ENCODE measurements at places on chromosomes 5 and 9. TPM values are rescaled to one million over a fixed set of nuclear protein-coding genes. Genes with fewer than 3 reads are reported as not detected.

- DNase-seq: no peak
Measured at GRCh38 chr5:122429545-122430318, 117.7 kb downstream of the SNCAIP start.

DNA sequence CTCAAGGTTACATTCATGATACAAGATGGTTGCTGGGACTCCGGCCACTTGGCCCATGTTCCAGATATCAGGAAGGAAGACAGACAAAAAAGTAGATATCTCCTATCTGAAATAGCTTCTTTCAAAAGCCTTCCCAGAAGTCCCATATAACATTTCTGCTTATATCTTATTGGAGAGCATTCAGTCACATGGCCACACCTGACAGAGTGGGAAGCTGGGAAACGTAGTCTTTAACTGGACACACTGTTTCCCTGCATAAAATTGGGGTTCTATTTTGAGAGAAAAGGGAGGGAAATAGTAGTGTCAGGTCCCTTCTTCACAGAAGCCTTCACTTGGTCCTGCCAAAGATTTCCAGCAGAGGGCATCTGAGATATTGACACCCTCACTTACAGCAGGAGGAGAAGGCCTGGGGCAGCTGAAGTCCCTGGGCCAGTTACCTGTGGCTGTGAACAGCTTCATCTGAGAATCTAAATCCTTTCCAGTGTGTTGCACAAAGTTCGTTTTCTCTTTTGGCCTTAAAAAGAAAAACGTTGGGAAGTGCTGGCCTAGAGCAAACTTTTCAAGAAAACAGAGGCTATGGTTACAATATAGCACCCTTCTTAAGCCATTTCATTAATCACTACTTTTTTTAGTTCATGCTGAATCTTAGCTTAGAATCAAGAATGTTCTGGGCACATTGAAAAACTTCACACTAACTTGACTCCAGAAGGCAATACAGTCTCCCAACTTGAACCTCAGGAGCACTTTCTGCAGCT lies 33.5 kb downstream of the SPEF2 start:
- peak; percentile 67 for DNase-seq

DNA sequence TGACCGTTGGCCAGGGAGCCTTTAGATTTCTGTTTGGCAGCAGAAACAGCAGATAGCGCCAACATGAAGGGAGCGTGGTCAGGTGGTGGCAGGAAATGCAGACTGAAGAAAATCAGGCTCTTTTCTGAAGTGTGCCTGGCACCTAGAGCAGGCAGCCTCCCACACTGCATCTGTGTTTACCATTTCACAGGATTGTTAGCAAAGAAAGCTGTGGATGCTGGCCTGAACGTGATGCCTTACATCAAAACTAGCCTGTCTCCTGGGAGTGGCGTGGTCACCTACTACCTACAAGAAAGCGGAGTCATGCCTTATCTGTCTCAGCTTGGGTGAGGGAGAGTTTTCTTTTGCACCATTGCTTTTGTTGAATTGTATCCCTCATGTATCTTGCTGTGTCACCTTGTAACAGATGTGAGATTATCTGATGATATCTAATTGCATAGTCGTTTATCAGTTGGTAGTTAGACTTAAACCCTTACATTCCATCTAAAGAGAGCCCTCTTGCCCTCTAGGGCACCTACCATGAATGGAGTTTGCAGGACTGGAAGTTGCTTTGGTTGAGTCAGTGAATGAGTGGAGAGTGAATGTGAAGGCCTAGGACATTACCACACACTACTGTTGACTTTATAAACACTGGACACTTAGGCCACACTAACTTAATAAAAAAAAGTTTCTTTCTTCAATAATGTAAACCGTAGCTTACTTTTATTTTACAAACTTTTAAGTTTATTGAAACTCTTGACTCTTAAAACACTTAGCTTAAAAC lies 42.8 kb downstream of the ACO1 start:
- peak; percentile 18 for DNase-seq

GRCh38 chr5:142472306-142472951 lies 147.6 kb upstream of the SPRY4 start:
- peak; percentile 98 for DNase-seq

DNA sequence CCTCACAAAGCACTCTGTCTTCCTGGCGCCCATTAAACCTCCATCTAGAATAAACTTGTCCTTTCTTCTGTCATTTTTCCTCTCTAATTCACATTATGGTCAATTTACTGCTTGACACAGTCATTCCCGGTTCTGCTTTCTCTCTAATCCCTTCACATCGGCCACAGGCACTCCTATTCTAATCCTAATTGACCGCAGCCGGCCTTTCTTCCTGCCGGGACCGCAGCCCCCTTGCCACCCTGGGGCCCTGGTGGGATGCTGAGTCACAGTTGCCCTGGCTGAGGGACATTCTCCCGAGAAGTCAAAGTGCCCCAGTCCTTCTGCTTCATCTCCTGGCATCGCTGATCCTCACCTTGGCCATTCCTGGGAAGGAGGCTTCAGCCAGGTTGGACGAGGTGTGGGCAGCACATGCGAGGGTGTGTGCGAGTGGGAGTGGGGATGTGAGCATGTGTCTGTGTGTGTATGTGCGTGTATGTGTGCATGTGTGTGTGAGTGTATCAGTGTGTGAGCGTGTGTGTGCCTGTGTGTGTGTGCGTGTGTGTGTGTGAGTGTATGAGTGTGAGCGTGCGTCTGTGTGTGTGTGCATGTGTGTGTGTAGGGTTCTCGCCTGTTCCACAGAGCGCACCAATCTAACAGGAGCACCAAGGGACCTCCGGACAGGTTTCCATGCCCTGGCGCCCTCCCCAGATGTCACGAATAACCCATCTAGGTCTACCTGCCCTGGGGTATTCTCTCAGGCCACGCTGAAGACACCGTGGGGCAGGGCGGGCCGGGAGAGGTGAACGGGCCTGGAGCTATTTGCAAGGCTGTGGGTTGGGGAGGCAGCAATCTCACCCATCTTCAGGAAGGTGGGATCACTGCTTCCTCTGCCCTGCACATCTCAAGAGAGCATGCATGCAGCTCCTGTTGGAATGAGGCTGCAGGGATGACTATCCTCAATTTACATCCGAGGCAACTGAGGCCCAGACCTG lies 191.2 kb downstream of the PAX5 start:
- no peak for DNase-seq

GRCh38 chr5:139223481-139223880 lies 25.3 kb upstream of the SIL1 start:
- DNase-seq: no peak

GRCh38 chr9:37262410-37262809 lies 142.0 kb downstream of the ZCCHC7 start:
- DNase-seq: peak; percentile 57

DNA sequence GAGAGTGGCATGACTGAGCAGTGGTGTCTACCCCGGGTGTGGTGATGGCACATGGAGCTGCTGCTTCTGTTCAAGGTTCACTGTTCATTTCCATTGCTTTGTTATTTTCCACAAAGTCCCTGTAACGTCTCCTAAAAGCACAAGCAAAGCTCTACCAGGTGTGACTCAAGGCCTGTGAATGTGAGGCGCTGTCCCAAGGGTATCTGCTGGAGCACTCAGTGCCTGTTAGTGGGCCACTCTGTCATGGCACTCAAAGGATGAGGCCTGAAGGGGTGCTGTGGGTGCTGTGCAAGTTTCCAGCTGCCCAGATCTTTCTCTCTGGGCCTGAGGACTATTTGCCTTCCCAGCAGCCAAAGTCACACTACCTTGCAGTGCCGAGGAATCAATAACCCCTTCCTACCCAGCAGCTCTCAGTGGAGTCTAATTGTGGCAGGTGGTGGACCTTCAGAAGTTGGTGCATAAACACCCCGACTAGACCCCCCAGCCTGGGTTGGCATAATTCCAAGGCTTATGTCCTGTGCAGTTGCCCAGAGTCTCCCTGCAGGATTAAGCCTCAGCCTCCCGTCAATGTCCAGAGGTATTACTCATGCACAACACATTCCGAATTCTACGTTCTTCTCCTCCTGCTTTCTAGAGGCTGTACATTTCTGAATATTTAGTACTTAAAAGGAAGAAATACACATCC lies 17.4 kb upstream of the PTCH1 start:
- no peak for DNase-seq

DNA sequence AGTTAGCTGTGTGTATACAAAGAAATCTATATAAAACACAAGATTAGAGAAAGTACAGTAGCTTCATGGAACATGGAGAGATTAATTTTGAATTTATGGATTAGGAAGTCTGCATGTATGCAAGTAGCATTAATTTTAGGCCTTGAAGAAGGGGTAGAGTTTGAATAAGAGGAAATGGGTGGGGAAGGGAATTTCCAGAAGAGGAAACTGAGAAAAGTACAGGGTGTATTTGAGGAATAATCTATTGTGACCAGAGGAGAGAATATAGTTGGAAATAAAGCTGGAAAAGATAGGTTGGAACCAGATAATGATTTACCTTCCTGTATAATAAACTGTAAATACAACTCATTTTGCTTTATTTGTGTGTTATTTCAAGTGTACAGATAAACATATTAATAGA lies 53.6 kb downstream of the CWC27 start:
- no peak for DNase-seq

DNA sequence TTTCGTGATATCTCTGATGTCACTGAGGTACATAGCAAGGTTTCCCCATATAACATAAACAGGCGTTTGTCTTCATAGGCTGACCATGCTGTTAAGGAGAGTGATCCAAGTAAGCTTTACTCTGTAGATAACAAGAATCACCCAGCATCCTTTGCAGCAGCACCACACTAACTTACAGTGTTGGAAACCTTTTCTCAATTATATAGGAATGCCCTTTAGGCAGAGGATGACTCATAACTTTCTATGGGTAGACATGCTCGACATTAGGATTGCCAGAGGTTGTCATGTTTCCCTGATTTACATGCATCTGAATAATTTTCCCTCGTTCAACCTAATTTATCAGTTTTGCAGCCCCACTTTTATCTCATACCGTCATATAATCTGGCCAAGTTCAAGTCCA lies 870.0 kb upstream of the CDH9 start:
- no peak for DNase-seq

DNA sequence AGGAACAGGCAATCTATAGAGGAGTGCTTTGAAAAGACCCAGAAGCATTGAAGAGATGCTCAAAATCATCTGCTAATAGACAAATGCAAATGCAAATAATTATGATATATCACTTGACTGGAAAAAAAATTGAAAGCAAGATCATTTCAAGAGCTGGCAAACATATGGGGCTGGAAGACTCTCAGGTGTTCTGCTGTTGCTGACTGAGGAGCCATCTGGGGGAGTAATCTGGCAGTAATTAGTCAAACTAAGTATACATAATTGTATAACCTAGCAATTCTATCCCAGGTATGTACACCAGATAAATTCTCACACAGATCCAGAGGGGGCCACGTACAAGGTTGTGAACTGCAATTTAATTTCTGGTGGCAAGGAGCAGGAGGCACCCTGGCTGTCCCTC lies 4.6 kb upstream of the HMHB1 start:
- no peak for DNase-seq

DNA sequence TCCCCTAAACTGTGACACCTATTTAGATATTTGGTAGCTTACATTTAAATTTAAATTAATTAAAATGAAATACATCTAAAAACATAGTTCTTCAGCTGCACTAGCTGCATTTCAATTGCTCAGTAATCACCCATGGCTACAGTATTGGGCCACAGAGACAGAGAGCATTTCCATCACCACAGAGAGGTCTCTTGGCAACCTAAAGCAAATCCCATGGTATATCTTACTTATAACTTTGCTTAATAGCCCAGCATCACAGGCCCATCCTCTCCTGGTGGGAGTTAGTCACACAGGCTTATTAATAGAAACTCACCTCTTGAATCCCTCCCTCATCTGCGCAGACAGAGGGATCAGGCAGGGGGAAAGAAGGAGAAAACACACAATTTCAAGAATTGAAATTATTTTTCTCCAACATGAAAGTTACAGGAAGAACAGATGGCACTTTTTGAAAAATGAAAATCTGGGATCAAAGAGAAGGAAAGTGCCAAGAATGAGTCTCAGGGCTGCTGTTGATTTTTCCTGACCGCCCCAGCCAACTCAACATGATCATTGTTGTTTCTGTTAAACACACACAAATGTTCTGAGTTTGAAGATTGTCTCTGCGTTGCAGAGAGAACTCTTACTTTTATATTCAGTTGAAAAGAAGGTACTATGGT lies 144.6 kb downstream of the CMYA5 start:
- no peak for DNase-seq

- DNase-seq: no peak
Measured at GRCh38 chr9:88821033-88821745, 170.1 kb upstream of the S1PR3 start.

- no peak for DNase-seq
Measured at GRCh38 chr9:28014212-28014611, 440.9 kb upstream of the C9orf72 start.

DNA sequence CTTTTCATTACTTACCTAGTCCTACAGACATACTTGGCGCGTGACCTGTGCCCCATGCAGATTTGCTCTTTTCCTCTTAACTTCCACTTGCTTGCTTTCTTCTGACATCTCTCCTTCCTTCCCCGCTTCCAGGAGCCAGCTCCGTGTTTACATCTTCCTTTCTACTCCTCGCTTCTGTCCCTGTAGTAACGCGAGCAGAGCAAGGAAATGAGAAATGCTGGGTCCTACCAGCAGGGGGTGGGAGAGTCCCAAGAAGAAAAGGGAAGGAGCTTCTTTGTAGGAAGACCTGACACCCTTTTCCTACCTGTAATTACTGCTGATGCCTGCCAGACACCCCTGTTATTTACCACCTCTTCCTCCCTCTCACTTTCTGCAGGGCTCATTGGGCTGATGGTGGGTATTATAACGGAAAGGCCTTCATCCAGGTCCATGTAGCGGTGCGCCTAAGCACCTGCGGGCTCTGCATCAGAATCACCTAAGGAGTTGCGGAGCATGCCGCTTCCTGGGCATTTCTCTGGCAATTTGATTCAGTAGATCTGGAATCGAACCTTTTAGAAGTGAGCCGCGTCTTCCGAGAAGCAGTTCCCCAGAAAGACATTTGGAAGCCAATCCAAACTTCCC lies 1260.8 kb upstream of the WWC1 start:
- DNase-seq: peak; percentile 5

GRCh38 chr9:123493627-123494026 lies 137.6 kb downstream of the CRB2 start:
- DNase-seq: no peak

Gene LHX6
- not detected for total RNA-seq

Gene NFIB
- total RNA-seq: 5.3 TPM

Gene TXNDC8
- not detected for total RNA-seq

Gene GPR150
- total RNA-seq: not detected

Gene C5orf58
- not detected for total RNA-seq

Gene SPATA31E1
- not detected for total RNA-seq

Gene DRD1
- total RNA-seq: not detected

Gene SHISAL2B
- total RNA-seq: not detected
